ENCODE measurements at places on chromosomes 11 and 22.
A peak's percentile ranks its signal among the peaks of the same experiment; 100 is the strongest.

GRCh38 chr11:9722023-9722422 is 58.1 kb downstream of the SWAP70 start:
- DNase-seq: no peak

DNA sequence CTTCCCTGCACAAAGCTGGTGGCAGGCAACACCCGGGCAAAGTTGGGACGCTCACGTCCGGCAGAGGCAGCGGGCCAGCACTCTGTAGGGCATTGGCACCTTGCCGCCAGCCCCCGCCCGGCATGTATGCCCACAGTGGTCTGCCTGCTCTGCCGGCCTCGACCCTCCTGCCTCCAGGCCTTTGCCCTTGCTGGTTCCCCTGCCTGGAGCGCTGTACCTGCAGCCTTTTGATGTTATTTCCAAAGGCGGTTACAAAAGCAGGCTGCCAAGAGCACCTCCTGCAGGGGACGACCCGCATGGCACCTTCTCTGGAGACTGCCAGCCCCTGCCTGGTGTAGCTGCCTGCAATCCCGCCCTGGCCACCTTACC is 56.5 kb upstream of the SHISAL1 start:
- DNase-seq: no peak

DNA sequence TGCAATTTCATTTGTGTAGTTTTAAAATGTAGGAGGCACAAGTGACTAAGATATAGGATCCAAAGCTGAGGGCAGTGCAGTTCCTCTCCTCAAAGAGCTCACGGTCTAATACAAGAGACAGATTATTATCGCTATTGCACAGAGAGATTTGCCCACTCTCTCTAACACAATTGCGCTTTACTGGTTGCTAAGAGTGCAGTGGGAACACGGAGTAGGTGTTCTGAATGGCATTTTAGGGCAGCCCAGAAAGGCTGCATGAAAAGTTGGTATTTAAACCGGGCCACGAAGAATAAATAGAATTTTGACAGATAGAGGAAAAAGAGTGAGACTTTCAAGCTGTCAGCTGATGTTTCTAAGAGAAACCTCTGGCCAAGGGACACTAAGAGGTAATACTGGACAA is 79.5 kb downstream of the BLID start:
- no peak for DNase-seq

DNA sequence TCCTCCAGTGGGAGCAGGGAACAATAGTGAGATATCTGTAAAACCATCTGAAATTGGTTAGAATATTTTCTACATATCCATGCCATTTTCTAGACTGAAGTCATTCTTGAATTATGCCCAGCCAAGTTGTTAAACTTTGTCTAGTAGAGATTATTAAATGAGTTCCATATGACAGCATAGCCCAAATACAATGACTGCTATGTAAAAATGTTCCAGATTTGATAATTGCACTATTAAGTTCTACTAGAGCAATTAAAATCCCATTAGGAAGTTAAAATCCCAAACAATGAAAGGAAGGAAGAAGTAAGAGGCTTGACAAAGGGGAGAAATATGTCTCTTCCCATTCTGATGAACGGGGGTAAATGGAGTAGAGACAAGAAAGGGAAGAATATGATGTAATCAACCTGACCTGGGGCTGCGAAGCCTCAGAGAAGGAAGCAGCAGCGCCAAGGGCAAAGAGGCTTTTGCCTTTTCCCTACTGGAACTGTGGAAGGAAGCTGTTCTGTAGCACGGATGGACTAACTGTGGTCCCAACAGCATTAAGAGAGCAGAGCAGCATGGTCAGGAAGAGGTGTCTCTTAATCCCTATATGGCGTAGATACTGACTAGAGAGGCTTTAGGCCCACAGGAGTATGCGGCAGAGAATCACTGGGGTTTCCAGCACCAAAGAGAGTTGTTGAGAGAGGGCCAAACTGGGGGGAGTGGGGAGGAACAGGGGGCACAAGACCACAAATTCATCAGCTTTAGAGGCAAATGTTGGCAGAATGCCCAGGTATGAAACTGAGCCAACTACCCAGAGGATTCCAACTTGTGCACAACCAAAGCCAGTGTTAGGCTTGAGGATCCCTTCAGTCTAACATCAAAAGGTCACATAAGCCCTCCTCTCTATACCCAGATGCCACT is 26.7 kb downstream of the RRP8 start:
- DNase-seq: no peak

GRCh38 chr22:35749808-35750207 is 32.1 kb downstream of the APOL5 start:
- no peak for DNase-seq

GRCh38 chr22:17540481-17540880 is 22.8 kb upstream of the SLC25A18 start:
- no peak for DNase-seq

GRCh38 chr11:67409781-67410368 is 5.6 kb upstream of the CARNS1 start:
- peak; percentile 73 for DNase-seq

DNA sequence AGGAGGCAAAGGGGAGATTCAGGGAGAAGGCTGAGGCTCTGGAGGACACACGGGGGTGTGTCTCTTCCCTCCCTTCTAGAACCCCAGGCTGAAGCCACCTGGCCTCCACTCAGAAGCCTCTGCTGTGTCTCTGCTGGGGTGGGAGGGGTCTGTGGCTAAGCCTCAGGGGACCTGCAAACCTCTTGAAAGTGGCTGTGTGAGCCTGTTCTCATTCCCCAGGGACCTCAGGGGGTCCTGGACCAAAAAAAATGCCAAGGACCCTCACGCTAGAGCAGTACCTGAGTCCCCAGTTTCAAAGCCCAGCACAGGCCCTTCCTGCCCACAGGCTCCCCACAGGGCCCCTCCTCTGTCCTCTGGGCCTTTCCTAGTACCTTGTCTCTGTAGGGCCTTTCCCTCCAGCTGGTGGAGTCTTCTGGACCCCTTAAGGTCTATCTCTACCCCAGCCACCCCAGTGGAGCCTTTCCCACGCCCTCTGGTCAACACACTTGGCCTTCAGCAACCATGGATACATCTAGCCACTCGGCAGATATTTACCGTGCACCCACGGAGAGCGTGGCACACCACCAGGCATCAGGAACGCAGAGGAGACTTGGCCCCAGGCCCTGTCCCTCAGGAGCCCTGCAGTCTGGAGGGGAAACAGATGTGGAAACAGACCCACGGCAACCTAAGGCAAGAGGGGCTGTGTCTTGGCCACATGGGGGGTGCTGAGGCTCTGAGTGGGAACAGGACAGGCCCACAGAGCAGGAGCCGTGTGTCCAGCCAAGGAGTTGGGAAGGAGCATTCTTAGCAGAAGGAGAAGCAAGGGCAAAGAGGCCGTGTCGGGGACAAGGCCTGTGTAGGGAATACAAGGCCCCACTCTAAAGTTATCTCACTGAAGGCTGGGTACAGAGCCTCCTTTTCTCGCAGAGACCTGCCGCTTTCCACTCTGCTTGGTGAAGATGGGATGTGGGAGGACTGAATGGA is 18.5 kb downstream of the PLA2G6 start:
- no peak for DNase-seq

DNA sequence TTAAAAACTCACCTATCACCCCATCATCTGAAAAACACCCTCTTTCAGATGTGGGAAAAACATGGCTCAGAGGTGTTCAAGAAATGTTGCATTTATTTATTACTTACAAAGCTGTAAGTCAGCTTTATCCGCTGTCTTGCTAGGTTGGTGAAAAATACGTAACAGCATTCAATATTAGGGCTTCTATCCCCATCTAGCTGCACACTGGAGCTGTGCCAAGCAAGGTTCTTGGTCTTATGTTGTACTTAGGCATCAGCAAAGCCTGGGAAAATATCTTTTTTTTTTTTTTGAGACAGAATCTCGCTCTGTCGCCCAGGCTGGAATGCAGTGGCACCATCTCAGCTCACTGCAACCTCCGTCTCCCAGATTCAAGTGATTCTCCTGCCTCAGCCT is 7.5 kb downstream of the SERPING1 start:
- no peak for DNase-seq

DNA sequence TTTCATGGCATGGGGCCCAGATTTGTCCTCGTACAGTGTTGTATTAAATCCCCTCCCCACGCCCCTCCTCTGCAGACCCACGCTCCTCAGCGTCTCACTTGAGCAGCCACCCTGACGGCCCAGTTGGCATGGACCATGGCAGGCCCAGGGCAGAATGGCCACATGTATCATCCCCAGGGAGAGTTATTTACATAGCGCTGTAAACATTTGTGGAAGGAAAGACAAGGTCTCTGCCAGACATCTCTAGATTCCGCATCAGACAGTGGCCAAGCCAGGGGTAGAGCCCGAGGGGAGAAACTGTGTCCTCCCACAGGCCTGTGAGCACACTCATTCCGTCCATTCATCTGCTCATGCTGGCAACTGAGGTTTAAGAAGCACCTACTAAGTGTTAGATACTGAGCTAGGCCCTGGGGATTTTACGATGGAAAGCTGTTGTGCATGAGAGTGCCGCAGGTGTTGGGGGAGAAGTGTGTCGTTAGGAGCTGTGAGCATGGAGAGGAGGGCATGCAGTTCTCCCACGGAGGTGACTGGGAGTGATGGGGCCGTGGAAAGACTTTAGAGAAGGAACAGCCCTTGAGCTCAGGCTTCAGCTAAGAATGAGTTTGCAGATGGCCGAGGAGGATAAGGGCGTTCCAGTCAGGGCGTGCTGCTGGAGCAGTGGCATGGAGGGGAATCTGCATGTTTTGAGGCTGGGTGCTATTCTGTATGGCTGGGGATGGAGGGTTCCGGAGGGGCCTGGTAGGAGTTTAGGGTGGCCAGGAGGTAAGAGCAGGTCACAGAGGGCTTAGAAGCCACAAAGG is 94.9 kb downstream of the GRIK4 start:
- no peak for DNase-seq

GRCh38 chr11:70097783-70098563 is 19.9 kb downstream of the ANO1 start:
- no peak for DNase-seq

DNA sequence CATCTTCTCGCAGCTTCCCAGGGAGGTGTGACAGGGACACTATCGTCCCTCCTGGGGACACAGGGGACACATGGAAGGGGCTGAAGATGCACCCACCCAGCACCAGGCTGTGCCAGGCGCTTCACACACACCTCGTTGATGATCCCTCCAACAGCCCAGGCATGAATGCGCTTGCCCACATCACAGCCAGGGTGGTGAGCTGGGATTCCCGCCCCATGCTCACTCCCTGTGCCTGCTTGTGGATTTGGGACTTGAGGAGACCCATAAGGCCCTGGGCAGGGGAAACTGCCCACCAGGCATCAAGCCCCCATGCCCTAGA is 57.8 kb downstream of the OTOG start:
- no peak for DNase-seq

DNA sequence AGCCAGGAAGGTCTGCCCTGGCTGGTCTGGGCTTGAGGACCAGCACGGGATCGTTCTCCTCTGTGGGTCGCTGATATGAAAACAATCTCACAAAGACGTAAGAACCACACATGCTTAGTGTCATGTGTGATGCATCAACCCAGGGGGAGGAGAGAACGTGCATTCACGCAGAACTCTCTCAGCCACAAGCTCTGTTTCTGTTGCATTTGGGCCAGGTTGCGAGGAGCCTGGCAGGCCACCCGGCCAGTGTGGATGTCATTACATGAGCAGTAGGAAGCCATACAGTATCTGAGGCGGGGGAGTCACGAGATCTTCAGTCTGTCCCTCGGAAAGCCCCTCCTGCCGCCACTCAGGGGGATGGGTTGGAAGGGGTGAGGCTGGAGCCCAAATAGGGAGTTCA is 53.1 kb upstream of the KCNQ1OT1 start:
- DNase-seq: no peak

DNA sequence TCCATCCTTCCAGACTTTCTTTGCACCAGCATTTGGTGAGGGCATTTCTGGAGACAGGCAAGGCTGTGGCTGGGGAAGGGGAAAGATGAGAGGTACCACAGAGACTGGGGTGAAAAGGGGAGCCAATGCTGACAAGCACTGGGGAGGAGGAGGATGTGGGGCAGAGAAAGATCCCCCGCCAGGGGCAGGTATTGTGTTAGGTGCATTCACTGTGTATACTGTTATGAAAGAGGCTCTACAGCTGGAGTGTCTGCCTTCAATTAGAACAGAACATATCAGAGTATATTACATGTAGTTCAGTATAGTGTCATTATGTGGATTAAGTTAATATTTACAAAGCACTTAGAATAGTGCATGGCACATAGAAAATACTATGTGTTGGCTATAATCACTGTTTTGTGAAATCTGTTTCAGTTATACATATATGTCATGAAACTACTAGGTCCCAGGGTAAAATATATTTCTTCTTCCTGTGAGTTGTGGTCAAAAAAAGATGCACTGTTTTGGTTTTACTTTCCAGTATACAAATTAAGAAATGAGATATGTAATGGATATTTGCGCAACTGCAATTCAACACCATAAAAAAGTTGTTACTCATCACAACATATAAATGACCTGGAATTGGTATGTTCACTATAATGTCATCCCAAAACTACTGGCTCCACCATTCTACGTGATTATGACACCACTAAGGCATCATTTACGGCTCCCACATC is 8.4 kb downstream of the MSANTD2 start:
- DNase-seq: no peak

DNA sequence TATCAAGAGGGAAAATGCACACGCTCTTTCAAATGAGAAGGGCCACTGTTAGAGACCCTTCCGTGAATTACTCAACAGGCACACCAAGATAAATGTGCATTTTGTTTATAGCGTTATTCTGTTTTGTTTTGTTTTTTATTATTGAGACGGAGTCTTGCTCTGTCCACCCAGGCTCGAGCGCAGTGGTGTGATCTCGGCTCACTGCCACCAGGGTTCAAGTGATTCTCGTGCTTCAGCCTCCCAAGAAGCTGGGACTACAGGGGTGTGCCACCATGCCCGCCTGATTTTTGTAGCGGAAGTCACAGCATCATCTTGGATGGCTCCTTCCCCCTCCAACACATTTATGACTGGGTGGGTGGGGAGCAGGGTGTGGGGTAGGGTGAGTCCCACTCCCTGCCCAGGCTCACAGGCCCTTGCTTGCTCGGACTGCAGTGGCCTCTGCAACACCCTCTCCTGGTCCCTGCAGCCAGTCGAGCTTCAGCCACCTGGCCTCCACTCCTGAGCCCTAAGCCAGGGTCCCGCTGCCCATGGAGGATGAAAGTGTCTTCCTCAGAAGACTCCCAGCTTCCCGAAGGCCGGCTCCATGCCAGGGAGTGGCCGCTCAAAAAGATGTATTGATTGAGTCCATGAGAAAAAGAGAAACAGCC is 68.0 kb downstream of the RTL6 start:
- DNase-seq: peak; percentile 22

GRCh38 chr11:12270215-12270797 is 107.1 kb upstream of the PARVA start:
- no peak for DNase-seq

DNA sequence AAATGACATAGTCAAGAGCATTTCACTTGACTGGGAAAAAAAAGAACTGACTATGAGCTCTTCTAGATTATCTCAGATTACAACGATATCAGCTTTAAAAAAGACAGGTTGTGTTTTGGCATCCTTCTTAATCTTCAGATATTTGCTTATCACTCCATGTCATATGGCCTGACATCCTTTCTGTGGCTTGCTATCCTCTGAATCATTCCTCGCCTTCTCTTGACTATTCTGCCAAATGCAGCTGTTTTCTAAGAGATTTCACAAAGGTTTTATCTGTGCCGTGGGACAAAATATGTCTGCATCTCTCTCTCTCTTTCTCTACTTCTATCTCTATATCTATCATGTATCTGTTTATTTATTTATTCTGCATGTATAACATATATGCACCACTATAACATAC is 746.1 kb downstream of the CNTN5 start:
- DNase-seq: no peak
